ENCODE measurements at places on chromosomes 7 and 10.

DNA sequence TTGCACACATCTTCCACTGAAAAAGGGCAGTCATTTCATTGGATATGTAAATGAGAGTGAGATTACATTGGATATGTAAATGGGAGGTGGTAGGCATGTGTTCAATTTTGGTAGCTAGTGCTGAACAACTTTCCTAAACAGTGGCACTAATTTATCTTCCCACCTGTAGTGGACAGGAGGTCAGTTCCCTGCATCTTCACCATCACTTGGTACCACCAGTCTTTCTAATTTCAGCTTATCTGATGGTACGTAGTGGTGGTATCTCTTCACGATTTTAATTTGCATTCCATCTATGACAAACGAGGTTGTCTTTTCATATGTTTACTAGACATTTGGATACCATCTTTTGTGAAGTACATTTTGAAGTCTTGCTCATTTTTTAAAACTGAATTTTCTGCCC lies 58.1 kb downstream of the PFKFB3 start:
- DNase-seq = no peak

GRCh38 chr10:77892021-77892739 lies 34.4 kb downstream of the DLG5 start:
- no peak for DNase-seq

DNA sequence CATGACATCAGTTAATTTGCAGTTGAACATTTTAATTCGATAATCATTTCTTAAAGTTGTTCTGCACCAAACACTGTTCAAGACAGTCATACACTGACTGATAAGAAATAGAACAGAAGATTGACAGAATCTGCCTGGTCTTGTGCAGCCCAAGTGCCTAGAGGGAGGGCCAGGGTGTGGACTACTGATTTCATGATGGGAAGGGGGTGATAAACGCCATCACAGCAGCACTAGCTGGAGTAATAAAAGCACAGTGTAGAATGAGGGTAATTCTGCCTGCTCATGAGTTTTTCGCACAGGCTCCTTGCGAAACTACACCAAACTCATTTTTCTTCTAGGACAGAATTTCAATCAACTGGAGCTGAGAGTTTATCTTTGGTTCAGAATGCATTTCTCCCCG lies 270.1 kb downstream of the ARL4A start:
- DNase-seq = no peak

DNA sequence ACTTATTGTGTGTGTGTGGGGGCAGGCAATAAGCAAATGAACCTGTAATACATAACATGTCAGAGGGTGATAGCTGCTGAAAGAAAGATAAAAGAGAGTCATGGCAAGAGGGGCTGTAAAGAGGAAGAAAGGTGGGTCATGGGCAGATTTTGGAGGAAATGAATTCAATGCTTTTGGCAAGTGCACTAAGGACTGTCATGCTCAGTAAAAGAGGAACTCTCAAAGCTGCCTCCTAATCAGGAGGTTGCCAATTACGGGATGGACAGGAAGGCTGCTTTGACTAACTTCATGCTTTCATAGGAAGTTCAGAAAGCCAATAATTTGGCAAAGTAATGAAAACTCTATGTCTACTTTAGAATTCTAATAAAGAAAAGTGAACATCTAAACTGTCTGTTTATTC lies 401.2 kb downstream of the SH2D4B start:
- DNase-seq = no peak

DNA sequence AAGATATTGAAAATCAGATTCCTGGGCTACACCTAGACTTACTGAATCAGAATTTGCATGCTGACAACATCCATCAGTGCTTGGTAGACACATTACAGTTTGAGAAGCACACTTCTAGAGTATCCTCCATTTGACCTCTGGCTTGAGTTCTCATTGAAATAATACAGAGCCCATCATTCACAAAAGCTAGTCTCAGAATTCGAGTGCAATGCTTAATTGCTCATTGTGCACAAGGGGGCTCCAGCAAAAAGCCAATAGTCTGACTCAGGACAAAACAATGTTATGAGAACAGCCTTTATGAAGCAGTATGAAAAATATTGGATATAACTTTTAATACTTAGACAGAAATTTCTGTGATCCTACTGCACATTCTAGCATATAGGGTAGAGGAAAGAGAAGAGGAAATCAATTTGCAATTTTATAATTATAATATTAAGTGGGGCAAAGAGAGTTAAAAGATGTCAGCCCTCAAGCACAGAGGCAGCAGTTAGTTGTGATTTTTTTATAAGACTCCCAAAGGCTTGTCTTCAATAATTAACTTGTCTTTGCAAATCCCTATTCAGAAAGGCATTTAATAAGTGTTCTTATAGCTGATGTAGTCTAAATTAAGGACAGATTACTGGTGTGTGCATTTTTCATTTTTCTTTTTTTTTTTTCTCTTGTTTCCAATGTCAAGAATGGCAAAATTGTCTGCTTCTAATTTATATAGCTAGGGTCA lies 105.8 kb upstream of the ANK3 start:
- DNase-seq = no peak
